ENCODE measurements at places on chromosomes 2 and 18.

GRCh38 chr2:128552141-128552805, 233.6 kb upstream of the HS6ST1 start:
- no peak for DNase-seq

DNA sequence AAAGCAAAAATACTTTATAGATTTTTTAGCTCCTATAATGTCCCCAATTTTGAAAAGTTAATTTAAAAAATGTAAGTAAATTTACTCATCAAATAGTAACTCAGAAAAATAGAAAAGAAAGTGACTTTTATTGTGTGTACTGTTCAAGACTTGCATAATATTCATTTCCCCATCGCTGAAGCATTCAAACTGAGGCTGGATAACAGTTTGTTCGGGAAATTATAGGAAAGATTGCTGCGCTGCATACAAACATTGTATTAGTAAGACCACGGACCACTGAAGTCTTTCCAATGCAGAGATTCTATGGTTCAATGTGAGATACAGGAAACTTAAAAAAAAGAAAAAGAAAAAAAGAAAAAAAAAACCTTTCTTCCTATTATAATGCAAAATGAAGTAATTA, 10.4 kb downstream of the STK17B start:
- DNase-seq = no peak

DNA sequence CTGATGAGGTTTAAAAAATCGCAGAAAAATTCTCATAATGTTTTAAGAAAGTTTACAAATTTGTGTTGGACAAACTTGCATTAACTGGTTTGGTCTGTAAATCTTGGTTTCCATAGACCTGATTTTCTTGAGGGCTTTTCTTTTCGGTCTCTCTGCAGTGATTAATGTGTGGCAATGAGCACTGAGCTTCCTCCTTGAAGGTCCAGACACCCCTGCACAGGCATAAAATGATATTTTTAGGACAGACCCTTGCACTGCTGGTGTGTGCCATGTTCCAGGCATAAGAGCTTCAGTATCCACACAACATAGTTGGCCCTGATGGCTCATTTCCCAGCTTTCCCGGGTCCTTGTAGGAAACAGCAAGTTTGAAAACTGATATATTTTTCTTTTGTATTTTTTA, 33.7 kb downstream of the MRPL33 start:
- no peak for DNase-seq

- no peak for DNase-seq
These were observed 63.8 kb downstream of the TTC21B start for GRCh38 chr2:165889798-165890197.

- DNase-seq = no peak
These were observed 31.3 kb upstream of the RAPGEF4 start for GRCh38 chr2:172704072-172704936.

DNA sequence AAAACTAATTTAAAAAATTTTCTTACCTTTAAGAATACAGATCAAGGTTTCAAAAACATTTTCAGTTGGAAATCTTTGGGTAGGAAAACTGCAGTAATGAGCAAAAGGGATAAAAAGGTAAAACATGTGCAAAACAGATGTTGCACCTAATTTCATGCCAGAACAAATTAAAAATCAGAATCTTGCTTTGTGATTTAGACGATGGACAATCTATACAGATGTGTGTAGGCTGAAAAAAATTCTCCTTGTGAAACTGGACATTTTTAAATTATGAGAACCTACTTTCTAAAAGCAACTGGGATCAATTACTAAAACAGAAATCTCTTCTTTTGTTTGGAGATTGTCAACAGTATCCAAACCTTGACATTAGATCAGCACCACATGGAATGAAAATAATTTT, 183.2 kb upstream of the ITGA4 start:
- no peak for DNase-seq

GRCh38 chr2:63578767-63579166, 9.5 kb downstream of the WDPCP start:
- DNase-seq = no peak

GRCh38 chr2:169082995-169083394, 13.6 kb downstream of the DHRS9 start:
- no peak for DNase-seq

DNA sequence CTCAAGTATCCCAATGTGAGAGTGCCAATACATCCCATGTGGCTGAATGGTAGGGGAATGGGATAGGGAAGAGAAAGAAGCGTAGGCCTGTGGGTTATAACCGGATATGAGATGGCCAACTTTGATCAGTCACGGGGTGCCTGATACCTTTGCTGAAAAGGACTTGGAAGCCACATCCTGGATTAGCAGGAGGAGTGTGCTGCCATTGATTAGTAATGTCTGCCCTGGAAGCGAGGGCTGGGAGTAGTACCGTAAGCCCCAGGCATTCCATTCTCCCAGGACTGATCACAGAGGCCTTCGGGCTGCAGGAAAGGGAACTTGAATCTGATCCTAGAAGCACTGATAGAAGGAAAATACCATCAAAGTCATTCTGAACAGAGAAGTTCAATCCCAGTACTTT, 218.5 kb downstream of the TFCP2L1 start:
- DNase-seq = no peak
